ENCODE measurements at places on chromosomes 7 and 10.

DNA sequence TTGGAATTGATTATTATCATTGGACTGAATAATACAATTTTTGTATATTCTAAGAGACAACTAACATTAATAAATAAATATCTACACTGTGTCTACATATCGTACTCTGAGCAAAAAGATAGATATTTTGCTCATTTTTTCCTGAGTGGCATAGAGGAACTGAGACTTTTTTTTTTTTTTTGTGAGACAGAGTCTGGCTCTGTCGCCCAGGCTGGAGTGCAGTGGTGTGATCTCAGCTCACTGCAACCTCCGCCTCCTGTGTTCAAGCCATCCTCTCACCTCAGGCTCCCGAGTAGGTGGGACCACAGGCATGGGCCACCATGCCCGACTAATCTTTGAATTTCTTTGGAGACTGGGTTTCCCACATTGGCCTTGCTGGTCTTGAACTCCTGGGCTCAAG is 14.0 kb downstream of the KMT2E start:
- DNase-seq = no peak

DNA sequence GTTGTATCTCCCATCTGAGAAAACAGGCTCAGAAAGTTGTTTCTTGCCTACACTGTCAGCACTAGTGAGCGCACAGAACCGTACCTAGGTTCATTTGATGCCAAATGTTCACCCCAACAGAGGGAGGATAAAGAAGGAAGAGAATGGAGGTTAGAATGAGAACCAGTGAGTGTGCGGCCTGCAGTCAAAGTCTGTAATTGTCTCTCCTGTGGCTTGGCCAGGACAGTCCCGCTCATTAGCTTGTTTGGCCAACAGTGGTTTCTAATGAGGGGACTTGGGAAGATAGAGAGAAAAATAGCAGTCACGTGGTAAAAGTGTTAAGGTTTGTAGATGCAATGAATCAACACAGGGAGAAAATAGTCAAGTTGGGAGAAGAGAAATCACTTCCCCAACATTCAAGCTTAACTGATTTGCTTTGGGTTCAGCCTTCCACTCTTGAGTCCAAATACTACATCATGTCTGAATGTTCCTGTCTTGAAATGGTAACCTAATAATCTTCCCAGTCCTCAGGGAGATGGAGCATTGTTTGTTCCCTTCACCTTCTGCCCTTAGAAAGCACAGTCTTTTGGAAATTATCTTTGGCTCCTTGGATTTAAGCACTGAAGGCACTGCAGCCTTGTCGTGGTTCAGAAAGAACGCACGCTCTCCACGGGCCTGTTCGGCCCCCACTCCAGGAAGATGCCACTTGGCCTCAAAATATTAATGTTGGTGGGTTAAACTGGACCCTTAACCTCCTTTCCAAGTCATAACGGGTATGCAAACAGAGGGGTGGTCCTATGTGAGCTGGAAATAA is 360.4 kb upstream of the ZNF32 start:
- no peak for DNase-seq

GRCh38 chr7:151836191-151836926 is 40.6 kb downstream of the PRKAG2 start:
- DNase-seq = no peak

DNA sequence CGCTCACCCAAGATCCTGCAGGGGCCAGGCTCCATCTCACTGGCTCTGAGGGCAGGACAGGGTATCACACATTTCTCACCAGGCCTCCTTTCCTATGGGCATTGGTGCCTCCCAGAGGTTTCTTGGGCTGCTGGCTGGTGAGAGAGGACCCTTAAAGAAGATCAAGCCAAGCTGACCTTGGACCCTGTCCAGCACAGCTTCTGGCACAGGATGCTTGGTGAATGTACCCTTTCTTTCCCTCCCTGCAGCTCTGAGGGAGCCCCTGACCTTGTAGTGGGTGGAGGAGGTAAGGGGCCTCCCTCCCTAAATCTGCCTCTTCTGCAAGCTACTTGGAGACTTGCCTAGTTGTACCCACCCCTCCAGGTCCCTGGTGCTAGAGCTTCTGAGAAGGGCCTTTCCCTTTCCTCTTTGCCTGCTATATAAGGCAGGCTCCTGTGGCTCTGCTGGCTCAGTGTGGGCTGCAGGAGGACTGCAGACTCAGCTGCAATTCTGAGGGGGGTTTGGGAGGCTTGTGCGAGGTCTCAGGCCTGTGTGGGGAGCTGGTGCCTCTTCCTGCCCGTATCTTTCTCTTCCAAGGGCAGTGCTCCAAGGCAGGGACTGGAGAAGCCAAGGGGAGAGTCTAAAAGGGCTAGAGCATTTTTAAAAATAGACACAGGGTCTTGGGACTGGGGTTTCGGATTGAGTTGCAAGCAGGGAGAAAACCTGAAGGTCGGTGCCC is 11.7 kb upstream of the TRIM8 start:
- DNase-seq = no peak

DNA sequence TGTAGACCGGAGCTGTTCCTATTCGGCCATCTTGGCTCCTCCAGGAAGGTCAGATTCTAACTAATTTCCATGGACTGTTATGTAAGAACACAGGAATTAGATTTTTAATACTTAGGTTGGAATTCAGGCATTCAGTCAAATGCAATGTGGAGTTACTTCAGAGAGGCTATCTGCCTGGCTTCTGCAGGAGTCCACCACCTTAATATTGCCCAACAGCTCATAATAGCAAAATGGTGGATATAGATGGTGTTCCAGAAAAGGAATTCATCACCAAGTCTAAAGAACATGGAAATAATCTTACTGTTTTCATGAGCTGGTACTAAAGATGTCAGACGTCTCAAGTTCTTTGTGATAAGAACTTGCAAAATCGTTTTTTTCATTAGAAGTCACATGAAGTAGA is 39.5 kb downstream of the CRHR2 start:
- DNase-seq = no peak
